D721Med (cell line): ENCODE measurements at places on chromosomes 3 and 15.

GRCh38 chr3:162517110-162517509, 1020.5 kb downstream of the OTOL1 start:
- no peak for DNase-seq

DNA sequence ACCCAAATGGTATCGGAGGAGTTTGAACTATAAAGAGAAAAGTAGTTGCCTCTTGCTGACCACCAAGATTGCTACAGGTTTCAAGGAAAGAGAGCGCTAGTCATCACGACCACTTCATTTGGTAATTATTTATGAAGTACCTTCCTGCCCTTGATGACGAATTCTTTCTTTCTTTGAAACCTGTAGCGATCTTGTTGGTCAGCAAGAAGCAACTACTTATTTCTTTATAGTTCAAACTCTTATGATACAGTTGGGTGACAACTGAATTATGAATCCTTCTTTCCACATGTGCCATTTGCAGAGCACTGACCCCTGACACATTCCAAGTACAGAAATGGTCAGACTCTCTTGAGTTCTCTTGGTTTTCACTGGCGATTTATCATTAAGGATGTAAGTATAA, 46.8 kb downstream of the THRB start:
- no peak for DNase-seq

DNA sequence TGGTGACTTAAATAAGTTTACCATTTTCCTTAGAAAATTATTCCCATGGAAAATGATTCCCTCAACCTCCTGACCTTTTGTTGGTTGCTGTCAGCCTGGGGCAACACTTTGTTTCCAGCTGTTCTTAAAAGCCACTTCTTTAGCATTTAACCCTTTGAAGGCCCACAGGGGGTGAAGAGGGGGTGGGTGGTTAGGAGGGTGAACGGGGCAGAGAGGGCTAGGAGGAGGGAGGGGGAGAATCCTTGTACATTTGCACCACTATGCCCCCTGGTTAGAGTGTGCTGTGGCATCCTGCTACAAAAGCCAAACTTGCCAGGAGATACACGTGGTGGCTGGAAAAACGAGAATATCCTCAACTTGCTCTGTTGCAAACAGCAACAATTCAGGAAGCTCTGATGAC, 273.2 kb upstream of the RGMA start:
- no peak for DNase-seq

DNA sequence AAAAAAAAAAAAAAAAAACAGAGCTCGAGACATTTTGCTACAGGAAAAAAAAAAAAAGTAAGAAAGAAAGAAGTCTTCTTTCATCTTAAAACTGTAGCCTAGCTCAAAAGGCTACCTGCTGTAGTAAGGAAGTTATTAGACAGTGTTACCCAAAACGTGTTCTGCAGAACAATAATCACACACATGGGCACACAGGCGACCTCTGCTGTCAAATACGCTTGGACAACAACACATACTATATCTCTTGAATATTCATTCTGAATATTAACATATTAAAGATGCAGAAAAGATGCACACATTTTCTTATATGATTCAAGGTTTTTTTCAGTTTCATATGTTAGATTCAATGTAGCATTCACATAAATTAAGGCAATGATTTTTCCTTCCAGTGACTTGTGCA, 215.8 kb downstream of the ROBO1 start:
- DNase-seq = no peak

DNA sequence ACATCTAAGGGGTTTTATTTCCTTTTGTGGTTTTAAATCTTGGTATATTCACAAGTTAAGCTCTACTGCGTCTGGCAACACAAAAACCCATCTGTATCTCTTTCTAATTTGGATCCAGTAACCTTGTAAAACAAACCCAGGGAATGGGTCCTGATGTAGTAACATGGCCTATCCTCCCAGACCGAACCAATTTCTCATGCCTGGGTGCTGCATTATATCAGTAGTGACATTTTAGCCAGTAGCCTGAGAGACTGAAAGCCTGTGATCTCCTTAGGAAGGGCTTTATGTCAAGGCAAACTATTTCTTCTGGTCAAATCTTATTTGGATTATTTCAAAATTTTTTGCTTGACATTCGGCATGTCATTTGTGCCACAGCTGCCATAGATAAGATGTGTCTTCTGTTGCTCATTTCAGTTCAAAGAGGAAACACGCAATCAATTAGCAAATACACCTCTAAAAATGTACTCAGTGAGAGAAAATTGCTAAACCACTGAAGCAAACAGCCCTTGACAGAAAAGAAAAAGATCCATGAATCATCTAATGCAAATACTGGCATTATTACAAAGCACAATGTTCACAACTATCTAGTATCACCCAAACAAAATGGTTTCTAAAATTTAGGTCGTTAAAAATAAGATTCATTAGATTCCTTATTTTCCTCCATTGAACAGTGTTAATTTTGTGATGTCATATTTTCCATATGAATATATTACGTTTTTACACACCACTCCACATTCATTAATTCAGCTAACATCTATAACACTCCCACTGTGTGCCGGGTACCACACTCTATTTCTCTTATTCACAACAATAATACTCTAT, 4.0 kb downstream of the NPTN start:
- DNase-seq = no peak

DNA sequence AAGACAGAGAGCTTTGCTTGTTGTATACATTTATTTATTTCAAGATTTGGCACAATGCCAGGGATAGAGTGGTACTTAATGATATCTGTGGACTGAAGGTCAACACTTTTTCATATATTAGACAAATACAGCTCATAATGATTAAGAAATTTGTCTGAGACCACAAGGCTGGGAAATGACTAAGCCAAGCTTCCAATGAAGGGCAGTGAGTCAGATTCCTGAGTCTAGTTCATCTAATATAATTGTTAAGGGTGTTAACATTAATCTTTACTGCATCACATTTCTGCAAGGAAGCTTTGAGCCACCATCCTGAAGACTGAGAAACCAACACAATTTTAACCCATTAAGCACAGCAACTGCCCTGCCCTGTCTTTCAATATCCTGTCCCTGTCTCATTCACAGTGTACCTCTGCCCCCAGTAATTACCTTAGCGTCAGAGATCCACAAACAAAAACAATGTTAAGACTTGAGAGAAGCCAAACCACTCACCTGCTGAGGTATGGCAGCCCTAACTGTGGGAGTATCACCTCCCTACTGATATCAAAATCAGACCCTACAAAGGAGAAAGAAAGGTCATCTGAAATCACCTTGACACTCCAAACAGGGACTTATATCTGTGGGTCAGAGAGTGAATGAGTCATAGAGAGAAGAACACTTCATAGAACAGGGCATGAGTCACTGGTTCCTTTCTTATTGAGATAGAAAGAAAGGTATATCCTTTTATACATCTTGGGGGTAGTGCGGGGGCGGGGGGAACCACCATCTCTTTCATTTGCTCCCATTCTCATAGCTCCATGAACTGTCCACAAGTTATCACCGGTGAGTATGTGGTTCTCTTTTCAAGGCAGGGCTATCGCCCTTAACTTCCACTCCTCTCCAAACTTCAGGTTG, 74.7 kb downstream of the MAGI1 start:
- no peak for DNase-seq

GRCh38 chr15:31302029-31302657, 24.5 kb upstream of the KLF13 start:
- no peak for DNase-seq

- DNase-seq = no peak
Observed at GRCh38 chr3:104279617-104280016, 1087.1 kb upstream of the ALCAM start.

GRCh38 chr3:21505711-21506460, 245.1 kb downstream of the ZNF385D start:
- no peak for DNase-seq

- DNase-seq = no peak
Observed at GRCh38 chr15:57445872-57446271, 69.6 kb downstream of the CGNL1 start.

DNA sequence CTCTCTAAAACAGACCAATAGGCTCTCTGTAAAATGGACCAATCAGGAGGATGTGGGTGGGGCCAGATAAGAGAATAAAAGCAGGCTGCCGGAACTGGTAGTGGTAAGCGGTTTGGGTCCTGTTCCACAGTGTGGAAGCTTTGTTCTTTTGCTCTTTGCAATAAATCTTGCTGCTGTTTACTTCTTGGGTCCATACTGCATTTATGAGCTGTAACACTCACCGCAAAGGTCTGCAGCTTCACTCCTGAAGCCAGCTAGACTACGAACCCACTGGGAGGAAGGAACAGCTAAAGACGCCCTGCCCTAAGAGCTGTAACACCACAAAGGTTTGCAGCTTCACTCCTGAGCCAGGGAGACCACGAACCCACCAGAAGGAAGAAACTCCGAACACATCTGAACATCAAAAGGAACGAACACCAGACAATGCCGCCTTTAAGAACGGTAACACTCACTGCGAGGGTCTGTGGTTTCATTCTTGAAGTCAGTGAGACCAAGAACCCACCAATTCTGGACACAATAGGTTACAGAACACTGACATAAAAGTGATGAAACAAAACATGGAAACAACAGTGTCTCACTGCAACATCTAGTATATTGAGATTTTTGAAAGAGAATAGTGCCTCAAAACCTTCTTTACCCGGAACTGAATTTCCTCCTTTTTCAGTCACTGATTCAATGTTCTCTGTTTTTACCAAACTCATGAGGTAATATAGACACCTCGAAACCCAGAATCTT, 28.8 kb upstream of the PLSCR2 start:
- DNase-seq = no peak

DNA sequence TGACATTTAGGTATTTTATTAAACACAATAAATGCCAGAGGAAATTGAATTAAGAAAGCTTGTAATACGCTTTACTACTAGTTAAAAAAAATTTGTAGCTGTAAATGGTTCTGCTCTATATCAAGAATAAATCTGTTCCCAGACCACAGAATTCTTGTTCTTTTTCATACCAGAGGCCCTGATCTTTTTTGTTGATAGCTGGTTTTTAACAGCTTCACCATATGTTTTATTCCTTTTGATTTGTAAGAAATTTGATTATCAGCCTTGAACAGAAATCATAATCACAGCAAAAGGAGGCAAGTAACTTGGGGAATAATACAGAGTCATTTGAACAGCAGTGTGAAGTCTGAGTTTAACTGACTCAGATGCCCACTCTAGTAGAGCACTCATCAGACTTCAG, 202.7 kb downstream of the CNTN4 start:
- no peak for DNase-seq

DNA sequence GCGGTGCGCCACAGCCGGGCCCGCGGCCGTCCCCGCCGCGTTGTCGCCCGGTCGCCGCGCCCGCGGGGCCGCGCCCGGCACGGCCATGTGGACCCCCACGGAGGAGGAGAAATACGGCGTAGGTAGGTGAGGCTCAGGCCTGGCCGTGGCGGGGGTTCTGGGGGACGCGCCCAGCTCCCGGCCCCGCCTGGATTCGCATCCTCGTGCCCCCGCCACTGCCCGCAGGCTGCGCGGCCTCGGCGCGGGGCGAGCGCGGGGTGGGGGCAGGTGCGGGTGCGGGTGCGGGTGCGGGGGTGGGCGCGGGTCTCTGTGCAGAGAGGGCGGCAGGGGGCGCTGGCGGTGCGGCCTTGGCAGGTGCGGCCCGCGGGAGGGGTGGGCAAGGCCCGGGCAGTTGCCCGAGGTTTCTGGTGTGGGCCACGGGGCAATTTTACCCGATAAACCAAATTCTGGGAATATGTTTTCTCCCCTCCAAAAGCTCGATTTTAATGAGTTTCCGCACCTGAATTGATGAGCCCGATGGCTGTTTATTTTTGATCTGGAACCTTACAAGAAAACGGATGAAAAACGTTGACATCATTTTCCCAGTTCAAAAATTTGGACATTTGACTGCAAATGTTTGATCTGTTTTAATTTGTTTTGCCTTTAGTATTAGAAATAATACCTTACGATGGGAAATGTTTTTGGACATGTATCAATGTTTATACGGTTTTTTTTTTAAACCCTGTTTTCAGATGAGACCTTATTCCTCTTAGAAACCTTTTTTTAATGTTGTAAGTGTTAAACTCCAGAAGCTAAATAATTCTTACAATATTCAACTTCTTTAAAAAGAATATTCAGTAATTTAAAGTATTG, 678 bp downstream of the DOCK3 start:
- no peak for DNase-seq

DNA sequence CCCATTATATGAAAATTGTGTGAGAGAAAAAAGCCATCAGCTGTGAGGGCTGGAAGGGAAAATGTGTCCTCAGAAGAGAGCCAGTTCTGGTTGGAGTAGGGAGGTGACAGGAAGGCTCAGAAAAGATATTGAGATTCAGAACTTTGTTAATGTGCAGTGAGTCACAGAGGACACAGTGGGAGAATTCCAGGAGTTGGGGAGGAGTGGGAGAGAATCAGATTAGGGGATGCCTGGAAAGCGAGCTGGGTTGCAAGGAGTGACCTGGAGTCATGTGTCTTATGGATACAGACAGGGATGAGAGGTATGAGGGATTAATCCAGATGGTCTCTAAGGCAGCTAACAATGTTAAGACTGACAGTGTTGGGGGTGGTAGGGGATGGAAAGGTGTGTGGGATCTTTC, 67.5 kb downstream of the CHST2 start:
- DNase-seq = no peak

GRCh38 chr15:35320158-35320780, 225.7 kb downstream of the DPH6 start:
- DNase-seq = no peak

DNA sequence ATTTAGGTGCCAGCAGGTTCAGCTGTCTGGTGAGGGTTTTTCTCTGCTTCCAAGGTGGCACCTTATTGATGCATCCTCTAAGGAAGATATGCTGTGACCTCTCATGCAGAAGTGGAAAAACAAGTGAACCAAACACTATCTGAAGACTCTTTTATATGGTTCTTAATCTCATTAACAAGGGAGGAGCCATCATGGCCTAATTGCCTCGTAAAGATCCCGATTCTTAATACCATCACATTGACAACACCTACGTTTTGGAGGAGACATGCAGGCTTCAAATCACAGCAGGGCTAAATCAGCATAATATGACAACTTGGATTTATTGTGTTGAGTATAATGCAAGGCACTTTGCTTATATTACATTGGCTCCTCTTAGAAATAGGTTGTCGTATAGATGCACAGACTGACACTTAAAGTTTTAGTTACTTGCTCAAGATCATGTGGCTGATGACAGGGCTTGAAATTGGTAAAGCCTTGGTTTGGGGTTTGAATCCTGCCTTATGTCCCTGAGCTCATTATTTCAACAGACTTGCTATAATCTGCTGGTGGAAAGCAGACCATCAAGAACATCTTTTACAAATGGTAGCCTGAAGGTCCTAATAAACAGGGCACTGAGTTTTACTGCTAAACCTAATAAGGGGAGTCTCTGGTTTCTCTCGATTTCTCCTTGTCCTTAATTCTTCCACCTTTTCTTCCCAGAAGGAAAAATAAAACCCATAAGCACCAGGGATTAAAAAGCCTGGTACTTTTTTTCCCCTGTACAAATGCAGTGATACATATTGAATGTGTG, 88.2 kb downstream of the PTPRG start:
- DNase-seq = no peak

- DNase-seq = no peak
Observed at GRCh38 chr3:108067768-108068167, 23.1 kb downstream of the CD47 start.
